ENCODE measurements at places on chromosomes 7 and 10.
A peak's percentile ranks its signal among the peaks of the same experiment; 100 is the strongest.

- DNase-seq = peak; percentile 93
These were observed 114.2 kb upstream of the DGKB start for GRCh38 chr7:15016766-15017165.

GRCh38 chr10:17668435-17669184 lies 24.7 kb downstream of the STAM start:
- no peak for DNase-seq

DNA sequence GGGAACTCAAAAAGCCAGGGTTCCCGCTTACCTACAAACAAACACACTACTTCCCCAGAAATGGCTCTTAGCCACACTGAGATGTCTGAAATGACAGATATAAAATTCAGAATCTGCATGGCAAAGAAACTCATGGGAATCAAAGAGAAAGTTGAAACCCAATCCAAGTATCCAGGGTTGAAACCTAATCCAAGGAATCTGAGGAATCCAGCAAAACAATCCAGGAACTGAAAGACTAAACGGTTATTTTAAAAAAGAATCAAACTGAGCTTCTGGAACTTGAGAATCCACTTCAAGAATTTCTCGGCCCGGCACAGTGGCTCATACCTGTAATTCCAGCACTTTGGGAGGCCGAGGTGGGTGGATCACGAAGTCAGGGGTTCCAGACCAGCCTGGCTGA lies 568.8 kb downstream of the POM121L12 start:
- DNase-seq = no peak

DNA sequence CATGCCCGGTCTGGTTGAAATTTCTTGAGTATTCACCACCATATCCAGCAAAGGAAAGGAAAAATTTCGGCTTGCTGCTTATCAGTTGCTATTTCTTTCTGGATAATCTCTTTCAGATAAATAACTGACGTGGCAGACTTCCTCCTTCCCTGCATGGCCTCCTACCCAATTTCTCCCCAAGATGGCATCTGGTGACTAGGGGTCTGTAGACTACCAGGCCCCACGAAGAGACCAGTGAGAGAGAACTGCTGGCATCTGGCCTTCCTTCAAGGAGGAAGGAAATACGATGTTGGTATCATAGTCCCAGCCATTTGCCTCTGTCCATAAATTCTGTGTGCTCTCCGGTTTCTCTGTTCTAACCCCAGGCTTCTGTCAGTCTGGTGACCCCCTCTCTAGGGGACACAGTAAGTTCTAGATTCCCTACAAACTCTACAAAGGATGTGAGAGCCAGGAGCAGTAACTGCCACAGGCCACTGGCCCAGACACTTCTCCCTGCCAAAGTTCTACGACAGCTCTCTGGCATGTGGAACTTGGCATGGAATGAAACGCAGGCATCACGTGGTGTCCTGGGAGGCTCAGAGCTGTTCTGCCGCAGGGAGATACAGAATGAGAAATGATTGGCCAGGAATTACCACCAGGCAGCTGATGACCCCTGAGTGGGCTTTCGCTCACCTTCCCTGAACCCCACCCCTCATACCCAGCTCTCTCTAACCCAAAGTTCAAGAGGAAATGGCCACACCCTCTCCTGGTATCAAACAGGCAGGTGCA lies 30.0 kb upstream of the MSRB2 start:
- peak; percentile 67 for DNase-seq

GRCh38 chr7:92698237-92698841 lies 108.1 kb upstream of the FAM133B start:
- DNase-seq = no peak

DNA sequence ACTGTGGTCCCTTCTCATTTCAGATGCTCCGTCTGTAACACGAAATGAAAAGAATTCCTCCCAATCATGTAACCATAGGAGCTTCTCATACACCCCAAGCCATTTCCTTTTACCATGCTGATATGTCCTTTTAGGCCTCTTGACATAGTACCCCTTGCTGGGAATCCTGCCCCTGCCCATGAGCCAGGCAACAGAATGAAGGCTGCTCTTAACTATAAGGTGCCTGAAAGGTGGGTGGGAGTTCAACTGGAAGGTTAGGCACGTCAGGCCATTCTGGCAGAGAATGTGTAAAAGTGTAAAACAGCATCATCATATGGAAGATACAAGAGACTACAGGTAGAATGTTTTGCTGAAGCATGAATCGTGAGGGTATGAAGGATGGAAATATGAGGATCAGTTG lies 22.5 kb downstream of the IL2RA start:
- DNase-seq = no peak

GRCh38 chr7:105768898-105769507 lies 107.4 kb downstream of the ATXN7L1 start:
- DNase-seq = no peak

DNA sequence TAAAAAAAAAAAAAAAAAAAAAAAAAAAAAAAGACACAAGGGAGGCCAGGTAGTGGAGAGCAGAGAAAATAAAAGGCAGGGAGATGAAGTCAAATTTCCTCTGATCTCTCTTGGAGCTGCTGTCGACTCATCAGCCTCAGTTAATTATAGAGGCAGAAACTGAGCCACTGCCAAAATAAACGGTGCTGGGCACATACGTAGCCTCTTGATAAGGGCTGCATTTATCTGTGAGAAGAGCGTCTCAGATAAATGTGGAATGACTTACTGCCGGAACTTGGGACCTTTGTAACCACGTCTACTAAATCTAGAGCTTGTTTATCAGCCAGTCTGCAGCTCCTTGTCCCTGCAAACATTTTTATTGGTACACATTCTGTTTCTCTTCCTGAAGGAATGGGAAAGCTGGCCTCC lies 162.3 kb downstream of the BAMBI start:
- DNase-seq = no peak

DNA sequence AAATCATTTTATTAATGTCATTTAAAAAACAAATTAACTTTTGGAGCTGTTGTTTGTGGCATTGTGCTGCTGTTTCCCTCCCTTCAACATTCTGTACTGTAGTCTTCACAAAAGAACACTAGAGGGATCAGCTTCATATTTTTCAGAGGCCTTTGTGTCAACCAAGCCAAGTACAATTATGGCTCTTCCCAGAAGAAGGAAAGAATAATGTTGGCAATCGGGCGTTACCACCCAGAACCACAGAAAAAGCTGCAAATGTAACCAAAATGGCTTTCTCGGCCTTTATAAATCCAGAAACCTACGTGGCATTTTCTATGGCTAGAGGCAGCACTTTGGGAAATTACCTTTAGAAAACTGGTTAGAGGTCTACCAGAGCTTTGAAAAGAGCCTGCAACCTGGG lies 98.8 kb upstream of the COL1A2 start:
- peak; percentile 63 for DNase-seq

- DNase-seq = peak; percentile 17
These were observed 45.1 kb downstream of the CNNM2 start for GRCh38 chr10:102962951-102963755.

GRCh38 chr7:17370901-17371585 lies 72.6 kb downstream of the AHR start:
- peak; percentile 29 for DNase-seq

DNA sequence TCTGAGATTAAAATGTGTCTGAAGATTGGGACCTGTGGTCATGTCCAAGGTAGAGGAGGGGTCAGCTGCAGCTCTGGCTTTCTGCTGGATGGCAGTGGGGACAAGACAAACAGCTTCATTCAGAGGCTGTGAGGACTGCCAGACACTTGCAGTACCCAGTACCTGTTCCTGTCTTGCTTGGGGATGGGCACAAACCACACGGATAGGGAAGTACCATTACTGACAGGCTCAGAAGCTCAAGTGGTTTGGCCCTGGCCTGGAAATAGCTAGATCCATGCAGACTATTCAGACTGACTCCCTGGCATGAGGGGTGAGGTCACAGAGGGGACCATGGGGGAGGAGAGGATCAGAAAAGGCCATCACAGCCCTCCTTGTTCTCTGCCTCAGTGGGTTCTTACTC lies 56.0 kb upstream of the COMTD1 start:
- DNase-seq = no peak

GRCh38 chr10:69856601-69857166 lies 55.0 kb downstream of the COL13A1 start:
- DNase-seq = no peak

GRCh38 chr7:108324053-108325038 lies 131.9 kb downstream of the NRCAM start:
- DNase-seq = no peak

- peak; percentile 53 for DNase-seq
These were observed 24.1 kb downstream of the FZD1 start for GRCh38 chr7:91288208-91288824.

- peak; percentile 96 for DNase-seq
These were observed 16.6 kb downstream of the BAG3 start for GRCh38 chr10:119667562-119668328.

DNA sequence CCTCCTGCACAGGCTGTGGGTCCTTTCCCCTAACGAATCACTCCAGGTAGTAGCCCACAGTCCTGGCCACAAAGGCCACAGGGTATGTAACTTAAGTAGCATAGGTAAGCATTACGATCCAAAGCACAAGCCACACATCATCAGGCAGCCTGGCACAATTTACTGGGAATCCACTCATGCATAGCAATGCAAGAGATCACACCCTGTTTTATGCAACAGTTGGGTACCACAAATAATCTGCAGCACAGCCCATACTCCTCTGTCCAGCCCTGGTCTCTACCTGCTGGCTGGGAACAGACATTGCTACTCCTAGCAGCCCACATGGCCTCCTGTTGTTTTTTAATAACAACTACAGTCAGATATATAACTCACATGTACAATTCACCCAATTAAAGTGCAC lies 34.3 kb downstream of the SRPK2 start:
- DNase-seq = peak; percentile 9

DNA sequence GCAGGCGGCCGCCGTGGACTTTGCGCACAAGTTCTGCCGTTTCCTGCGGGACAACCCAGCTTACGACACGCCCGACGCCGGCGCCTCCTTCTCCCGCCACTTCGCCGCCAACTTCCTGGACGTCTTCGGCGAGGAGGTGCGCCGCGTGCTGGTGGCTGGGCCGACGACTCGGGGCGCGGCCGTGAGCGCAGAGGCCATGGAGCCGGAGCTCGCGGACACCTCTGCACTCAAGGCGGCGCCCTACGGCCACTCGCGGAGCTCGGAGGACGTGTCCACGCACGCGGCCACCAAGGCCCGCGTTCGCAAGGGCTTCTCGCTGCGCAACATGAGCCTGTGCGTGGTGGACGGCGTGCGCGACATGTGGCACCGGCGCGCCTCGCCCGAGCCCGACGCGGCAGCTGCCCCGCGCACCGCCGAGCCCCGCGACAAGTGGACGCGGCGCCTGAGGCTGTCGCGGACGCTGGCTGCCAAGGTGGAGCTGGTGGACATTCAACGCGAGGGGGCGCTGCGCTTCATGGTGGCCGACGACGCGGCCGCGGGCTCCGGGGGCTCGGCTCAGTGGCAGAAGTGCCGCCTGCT lies 14.1 kb downstream of the SH2B2 start:
- no peak for DNase-seq

DNA sequence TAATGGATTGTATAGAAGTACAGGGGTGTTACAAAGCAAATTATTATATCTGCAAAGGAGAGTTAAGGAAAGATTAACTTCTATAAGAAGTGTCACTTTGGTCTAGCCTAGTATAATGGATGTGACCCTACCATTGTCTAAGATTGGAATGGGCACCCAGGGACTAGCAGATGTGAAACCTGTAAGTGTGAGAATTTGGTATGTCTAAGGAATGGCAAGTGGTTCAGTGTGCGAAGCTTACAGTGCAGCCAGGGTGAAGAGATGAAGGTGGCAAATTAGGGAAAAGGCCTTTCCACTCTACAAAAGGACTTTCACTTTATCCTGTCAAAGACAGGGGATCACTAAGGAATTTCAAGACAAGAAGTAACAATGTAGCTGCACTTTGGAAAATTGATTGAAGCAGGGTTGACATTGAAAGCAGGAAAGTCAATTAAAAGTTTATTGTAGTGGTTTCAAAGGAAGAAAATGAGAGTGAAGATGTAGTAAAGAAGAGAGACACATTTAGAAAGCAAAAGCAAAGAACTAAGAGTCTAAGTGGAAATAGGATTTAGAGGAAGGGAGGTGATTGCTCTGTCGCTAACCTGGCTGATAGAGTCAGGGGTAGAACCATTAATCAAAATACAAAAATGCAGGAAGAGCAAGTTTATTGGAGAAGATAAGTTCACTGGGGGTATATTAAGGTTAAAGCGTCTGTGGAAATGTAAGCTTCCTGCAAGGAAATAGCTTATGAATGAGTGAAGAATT lies 47.4 kb downstream of the KCND2 start:
- no peak for DNase-seq

DNA sequence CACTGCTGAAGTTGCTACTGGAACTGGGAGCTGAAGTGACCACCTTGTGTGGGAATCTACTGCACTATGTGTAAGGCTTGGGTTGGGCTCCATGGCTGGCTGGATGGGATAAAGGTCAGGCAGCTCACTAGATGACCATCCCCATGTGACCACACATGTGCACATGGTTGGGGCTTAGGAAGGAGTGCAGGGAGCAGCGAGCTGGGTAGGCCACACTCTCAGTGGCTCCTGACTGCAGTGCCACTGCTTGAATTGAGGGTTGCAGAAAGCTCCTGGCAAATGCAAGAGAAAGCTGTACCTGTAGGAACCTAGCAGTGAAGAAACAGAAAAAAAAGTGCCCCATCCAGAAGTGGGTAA lies 47.5 kb upstream of the AMPH start:
- no peak for DNase-seq

GRCh38 chr10:131485732-131486131 lies 174.2 kb upstream of the TCERG1L start:
- DNase-seq = no peak

DNA sequence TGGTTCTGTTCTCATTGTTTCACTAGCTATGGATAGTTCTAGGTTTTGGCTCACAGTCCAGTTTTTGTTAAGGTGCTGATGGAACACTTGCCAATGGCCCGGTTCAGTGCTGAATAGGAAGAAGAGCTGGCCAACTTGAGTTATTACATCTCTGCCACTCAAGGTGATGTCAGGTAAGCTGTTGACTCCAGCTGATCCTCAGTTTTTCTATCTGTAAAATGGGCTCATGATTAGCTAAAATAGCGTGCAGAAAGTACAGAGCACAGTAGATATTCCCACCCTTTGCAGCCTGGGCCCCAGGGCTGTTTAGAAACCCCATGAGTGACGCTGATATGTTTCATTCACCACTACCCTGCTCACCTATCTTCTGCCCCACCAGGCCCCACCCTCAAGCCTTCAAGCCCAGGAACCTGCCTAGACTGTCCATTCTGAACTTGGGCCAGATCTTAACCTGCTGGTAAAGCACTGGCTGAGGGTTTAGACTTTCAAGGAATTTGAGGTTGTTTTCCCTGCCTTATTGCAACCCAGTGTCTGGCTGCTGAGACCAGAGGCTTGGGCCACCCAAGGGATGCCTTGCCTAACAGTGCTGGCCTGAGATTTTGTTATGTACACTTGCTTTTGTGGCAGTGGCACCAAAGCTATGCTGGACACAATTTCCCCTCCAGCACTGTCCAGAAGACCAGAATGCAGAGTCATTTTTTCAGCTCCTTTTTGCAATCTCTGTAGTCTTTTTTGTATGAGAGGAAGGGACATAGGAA lies 378.2 kb upstream of the ZMIZ1 start:
- DNase-seq = no peak

DNA sequence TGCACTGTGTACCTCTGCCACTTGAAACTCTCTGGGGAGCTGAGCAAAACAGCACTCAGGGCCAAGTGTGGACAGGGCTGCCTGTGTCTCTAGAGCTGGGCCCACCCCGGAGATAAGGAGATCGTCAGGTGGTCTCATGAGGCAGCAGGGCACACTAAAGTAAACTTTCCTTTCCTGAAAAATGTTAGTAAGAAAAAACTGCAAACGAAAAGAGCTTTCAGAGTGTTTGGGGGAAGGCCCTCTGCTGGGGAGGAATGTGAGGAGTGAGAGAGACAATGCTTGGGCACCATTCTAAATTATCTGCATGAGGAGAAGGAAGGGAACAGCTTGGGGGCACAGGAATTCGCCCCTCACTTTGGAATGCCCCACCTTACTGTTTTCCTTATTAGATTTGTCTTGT lies 127.7 kb downstream of the ATXN7L1 start:
- no peak for DNase-seq

All from PC-3 (cell line).